ENCODE measurements at places on chromosomes 7 and 10. TPM values are rescaled to one million over a fixed set of nuclear protein-coding genes. Genes with fewer than 3 reads are reported as not detected.

DNA sequence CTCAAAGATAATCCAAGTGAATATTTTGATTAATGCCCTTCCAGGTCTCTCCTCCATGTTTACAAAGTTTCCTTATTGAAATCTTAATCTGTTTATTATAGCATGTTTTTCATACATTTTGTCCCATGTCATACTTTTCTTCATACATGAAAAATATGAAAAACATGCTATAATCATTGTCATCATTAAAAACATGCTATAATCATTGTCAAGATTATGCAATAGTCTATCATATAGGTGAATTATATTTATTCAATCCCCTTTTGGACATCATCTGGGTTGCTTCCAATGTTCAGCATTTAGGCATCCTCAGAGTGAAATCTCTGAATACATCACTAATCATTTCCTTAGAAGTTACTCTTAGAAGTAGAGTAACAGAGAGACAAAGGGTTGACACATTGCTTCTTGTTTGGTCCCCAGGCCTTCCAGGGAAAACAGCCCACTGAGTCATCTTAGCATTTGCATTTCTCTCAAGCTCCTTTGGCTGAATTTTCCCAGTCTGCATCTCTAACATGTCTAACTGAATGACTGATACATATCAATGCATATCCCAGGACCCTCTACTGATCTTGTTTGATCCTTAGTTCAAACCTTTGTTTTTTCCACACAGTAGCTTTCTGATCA lies 87.0 kb downstream of the SGMS1 start:
- DNase-seq, result no peak

DNA sequence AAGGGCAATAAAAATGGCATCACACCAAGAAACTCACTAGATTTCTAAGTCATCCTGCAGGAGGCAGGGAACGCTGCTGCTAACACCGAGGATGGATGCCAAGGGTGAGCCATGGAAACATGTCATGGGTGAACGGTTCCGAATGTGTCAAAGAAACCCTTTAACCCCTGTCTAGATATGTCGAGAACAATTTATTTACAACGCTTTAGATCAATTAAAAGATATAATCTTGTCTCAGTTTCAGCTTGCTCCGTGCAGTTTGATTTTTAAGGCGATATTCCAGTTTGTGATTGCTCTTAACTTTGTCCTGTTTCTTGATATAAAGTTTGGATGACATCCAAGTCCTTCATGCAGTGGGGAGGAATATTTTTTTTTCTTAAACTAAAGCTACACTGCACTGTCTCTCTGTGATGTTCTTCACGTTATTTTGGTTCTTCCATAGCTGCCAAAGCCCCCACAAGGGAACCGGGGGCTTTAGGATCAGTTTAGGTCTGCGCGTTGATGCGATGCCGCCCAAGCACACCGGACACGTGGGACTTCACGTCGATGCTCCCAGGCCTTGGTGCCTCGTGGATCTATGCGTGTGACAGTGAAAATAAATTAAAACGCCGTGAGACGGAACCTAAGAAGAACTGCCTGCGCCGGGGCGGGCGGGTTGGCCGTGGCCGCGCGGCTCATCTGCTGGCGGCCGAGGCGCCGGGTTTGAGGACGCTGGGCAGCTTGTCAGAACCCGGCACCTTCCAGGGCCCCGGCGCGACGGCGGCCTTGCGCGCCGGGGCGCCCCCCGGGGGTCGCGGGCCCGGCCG lies 220.3 kb downstream of the PHTF2 start:
- no peak for DNase-seq

MGAM2 gene
- total RNA-seq, result not detected

FAM241B gene
- total RNA-seq, result 16.5 TPM

DNA sequence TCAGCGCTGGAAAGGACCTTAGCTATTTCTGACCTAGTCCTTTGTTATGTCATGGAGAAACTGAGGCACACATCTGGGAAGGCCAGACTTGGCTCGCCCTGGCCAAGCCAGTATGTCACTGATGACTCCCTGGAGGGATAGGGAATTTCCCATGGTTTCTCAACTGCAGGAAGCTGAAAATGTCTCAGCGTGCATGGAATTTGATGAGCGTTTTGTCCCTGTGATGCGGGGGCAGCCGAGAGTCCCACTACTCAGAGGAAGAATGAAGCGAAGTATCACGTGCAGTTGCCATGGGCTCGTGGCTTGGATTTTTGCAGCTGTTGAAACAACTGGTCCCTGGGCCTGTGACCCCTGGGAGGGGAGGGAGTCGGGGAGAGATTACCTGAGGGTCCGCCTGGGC lies 44.8 kb downstream of the CLIP2 start:
- no peak for DNase-seq

- no peak for DNase-seq
Observed at GRCh38 chr7:110721395-110721794, 369.5 kb upstream of the LRRN3 start.

DNA sequence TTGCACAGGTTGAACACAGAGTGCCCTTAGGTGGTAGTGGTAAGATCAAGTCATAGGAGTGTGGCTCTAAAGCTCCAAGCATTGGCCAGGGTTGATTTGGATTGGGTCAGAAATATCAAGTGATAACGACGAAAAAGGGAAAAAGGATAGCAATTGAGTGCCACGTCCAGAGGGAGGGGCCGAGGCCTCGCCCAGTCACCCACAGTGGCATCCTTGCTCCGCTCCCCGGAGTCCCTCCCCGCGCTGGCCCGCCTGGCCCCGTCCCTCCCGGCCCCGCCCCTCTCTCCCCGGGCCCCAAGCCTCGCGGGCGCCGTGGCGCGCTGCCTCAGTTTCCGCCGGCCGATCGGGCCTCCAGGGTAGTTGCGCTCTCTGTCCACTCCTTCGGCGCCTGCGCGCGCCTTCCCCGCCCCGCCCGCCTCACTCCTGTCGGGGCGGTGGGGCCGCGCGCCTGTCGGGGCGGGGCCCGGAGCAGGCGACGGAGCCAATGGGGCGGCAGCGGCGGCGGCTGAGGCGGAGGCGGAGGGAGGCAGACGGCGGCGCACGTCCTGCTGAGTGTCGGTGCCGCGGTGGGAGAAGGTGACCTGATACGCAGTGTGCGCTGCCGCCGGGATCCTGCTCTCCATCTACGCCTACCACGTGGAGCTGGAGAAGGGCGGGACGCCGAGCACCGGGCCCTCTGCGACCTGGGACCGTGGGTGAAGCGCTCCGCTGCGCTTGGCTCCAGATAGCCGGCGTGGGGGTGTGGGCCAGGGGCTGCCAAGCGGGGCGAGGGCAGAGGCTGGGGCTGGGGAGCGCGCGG lies 209.1 kb upstream of the ZNF722 start:
- DNase-seq, result no peak

- DNase-seq, result no peak
Observed at GRCh38 chr7:157625973-157626742, 289.4 kb downstream of the DNAJB6 start.

DNA sequence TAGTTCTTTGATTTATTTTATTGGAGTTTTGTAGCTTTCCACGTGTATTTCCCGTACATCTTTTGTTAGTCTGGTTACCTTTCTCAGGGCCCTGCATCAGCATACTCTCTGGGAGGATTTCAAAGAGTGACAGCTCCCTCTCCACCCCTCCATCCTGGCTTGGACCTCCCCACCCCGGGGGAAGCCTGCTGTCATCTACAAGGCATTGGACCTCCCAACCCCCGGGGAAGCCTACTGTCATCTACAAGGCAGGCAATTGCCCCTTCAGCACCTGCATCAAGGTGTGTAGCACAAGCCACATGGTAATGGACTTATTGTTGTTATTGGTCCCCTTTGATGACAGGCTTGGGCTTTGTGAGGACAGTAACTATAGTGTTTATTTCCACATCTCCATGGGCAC lies 390.1 kb downstream of the TCERG1L start:
- DNase-seq, result no peak

DNA sequence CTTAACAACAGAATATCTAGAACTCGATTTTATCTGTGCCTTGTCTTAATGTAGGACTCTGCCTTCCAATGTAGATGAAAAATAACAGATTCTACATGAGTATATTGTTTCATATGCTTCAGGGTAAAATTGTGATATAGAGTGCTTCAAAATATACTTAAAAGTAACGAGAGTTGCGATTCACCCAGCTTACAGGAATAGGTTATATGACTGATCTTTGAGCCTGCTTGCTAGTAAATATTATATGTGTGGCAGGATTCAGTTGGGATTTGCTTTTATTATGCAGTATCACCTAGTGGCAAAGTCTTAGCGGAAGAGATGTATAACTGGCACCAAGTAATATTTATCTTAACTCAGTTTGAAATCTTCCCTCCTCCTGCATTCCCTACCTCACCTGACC lies 183.3 kb downstream of the SEMA3E start:
- no peak for DNase-seq

DNA sequence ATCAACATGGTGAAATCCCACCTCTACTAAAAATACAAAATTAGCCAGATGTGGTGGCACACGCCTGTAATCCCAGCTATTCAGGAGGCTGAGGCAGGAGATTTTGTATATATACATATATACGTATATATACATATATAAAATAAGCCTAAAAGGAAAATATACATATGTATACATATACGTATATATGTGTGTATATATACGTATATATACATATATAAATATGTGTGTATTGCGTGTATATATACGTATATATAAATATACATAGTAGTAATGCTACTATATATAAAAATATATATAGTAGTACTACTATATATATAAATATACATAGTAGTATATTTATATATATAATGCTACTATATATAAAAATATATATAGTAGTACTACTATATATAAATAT lies 26.5 kb upstream of the PBLD start:
- no peak for DNase-seq

- DNase-seq, result no peak
Observed at GRCh38 chr10:58967551-58968388, 208.7 kb upstream of the PHYHIPL start.

DNA sequence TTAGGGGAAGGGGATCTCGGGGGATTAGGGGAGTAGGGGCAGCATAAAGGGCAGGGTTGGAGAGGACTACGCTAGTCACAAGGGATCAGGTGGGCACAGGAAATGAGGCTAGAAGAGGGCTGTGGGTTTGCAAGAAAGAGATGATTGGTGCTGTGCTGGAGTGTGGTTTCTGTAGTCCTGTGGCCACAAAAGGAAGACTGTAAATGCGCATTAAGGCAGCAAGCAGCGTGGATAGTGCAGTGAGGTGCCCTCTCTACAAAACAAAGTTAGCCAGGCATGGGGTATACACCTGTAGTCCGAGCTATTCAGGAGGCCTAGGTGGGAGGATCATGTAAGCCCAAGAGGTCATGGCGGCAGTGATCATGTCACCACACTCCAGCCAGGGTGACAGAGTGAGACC lies 212.1 kb downstream of the MLLT10 start:
- no peak for DNase-seq

DNA sequence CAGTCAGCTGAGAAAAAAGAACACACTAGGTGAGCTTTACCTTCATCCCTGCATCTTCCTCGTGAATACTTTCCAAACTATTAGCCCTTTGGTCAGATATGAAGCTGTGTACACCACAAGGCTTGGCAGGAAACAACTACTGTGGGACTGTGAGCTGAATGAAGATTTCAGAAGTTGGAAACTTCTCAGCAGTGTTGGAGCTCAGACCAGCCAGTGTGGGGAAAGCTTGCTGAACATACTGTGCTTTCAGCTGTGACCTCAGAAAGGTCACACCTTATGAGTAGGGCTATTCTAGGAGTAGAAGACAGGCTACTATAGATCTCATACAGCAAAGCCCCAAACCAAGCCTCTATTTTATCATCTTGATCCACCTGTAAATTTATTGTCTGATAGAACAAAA lies 123.6 kb downstream of the EXOC4 start:
- no peak for DNase-seq

- no peak for DNase-seq
Observed at GRCh38 chr7:47683485-47683898, 101.6 kb upstream of the TNS3 start.

DNA sequence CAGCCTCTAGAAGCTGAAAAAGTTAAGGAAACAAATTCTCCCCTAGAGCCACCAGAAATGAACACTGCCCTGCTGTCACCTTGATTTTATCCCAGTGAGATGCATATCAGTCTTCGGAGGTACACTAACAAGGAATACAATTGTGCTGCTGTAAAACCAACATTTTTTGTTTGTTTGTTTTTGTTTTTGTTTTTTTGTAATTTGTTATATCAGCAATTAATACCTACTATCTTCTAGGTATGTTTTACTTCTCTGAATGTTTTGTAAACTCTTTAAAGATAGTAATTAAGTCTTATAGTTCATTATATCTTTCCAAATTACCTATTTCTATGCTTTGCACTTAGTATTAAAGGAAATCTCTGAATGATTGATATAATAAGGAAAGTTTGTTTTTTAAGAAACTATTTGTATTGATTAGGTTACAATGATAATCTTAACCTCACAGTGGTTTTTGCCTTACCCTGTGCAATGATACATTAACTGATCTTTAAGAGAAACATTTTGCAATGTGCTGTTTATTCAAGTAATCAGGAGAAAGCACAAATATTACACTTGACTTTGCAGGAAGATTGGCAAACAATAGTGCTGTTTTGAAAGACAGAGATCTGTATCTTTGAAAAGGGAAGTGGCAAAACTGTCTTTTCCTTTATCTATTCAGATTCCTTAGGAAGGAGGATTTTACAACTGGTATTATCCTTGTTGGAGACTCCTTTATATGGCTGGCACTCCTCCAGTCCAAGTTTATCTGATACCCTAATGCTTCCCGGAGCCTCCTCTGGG lies 11.3 kb upstream of the HGF start:
- DNase-seq, result no peak

DNA sequence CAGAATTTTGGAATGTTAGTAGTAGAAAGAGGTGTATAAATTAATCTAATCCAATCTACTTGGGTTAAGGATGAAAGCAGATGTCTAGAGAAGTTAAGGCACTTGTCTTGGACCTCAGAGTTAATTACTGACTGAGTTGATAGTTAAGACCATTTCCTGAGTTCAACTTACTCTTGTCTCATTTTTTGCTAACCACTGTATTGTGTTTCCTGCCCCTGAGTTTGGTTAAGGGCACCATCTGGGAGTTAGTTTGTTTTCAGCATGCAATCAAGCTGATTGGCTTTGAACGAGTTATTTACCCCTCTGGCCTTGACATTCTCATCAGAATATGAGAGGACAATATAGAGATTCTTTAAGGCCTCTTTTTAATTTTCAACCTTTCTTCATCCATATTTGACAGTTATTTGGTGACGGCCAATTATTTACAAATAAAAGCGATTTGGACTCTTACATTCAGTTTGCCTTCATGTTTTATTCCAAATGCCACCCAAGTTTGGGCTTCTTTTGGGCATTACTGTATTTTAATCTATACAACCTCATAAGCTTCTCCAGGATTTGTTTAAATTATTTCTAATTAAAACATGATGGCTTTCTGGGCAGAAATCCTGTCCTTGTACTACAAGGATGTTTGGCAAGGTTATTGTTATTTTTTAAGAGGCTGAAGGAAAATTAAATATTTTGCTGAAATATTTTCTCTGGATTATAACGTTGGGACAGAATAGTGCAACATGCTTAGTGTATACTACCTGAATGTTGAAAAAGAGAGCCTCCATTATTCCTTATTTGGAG lies 225.0 kb downstream of the CACNB2 start:
- DNase-seq, result no peak

EN2 gene
- total RNA-seq, result not detected

DNA sequence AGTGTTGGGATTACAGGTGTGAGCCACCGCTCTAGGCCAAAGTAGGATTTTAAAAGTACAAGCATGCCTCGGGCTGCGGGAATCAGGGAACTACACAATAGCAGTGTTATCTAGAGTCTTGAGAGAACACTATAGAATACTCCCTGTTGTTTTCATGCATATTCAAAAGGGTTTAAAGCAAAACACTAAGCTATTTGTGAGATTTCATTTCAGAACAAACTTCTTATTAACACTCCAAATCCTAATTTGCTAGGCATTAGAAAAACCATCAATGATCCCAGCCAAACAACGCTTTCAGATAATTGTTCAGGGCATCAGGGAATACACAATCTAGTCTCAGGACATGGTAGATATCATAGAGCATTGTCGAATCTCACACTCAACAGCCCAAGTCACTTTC lies 13.9 kb downstream of the DENND11 start:
- no peak for DNase-seq
